ENCODE measurements at places on chromosomes 5 and 9.

DNA sequence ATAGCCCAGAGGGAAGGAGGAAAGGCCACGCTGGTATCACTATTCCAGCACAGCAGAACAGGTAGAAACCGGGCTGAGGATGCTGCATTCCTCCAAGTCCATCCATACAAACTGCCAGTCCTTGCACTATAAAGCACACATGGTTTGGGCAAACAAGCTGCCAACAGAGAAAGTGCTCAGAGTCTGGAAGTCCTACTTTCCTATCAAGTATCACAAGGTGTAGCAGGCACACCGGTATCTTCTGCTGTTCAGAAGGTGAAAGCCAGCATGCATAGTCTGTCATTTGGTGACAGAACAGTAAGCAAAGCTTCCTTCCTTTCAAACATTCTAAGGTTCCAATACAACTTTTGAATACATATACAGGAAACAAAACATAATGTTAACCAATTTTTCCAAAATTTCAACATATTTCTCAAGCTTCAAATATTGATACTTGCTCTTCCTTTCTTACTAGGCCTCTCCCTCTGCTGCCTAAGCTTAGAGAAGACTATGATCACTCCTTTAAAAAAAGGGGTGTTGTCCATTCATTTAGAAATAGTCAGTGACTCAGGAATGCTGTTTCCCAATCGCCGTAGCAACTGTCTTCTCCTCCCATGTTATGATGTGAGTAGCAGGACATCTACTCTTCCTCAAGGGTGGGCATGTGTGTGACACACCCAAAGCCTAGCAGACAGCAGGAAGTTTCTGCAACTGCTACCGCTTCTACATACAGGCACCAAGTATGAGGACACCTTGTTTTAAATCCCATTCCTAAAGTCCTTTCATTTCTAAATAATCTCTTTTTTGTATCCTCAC, 14.7 kb downstream of the DIAPH1 start:
- no peak for DNase-seq

GRCh38 chr5:163604013-163604412, 98.6 kb downstream of the MAT2B start:
- no peak for DNase-seq

GRCh38 chr5:6412811-6413210, 34.5 kb upstream of the MED10 start:
- DNase-seq: no peak

DNA sequence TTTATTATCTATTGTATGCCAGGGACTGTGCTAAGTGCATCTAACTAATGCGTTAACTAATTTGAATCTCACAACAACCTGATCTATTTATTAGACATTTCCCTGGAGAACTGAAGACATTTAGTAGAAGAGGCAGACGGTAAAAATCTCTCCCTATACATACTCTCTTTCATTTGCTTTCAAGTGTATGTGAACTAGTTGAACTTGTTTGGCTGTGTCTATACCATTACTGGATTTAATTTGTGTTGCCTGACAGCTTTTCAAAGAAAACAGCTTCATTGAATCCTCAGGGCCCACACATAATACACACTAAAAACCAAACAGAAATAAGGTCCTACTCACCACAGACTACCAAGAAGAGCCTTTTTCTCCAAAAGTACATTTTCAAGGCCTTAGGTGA, 133.6 kb upstream of the NR3C1 start:
- no peak for DNase-seq

GRCh38 chr5:155087036-155087435, 73.5 kb downstream of the KIF4B start:
- no peak for DNase-seq

- no peak for DNase-seq
Measured at GRCh38 chr5:115489733-115490132, 54.8 kb downstream of the FEM1C start.

DNA sequence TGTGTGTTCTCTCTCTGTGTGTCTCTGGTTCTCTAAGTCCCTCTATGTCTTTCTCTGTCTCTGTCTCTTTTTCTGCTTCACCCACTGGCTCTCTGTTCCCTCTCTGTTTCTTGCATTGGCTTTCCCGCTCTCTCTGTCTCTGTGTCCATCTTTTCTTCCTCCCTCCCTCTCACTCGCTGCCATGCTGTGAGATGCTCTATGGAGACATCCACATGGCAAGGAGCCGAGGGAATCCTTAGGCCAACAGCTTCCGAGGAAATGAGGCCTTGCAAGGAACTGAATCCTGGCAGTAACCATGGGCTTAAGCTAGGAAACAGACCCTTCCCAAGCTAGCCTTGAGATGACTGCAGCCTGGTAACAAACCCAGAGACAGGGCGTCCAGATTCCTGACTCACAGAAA, 117.3 kb downstream of the BRINP1 start:
- DNase-seq: peak; percentile 62

GRCh38 chr5:172531704-172532026, 77.3 kb upstream of the SH3PXD2B start:
- no peak for DNase-seq

GRCh38 chr9:100555471-100555870, 22.4 kb upstream of the CAVIN4 start:
- no peak for DNase-seq

DNA sequence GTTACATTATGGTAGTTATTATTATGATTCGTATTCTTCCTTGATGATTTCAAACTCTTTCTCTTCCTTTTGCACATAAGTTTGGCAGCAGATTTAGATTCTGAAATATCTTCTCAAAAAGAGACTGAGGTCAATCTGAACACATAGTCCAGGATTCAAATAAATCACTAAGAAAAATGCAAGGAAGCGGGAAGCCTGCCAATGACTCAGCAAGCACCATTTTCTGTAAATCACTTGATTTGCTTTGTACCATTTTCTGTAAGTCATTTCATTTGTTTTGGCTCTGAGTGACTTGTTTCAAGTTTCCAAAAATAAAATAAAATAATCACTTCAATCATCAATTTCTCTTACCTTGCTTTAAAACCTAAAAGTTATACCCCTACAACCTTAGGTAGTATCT, 24.6 kb upstream of the GLIS3 start:
- no peak for DNase-seq

DNA sequence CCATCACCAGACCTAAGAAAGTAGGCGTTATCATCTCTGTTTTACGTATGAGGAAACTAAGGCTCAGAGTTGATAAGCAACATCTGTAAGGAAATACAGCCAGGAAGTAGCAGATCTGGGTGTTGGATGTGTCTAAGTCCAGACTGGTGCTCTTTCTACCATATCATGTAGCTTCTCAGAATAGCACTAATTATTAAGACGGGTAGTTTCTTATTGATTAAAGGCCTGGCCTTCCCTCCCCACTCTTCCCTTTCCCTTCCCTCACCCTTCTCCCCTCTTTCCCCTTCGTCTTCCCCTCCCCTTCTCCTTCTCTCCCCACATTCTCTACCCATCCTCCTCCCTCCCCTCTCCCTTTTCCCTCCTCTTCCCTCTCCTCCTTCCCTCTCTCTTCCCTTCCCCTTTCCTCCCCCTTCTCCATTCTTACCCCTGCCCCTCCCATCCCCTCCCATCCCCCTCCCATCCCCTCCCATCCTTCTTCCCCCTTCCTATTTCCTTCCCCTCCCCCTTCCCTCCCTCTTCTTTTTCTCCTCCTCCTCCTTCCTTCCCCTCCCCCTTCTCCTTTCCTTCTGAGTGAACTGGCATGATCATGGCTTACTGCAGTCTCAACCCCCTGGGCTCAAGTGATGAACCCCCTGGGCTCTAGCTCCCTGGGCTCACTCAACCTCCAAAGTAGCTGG, 79.4 kb downstream of the SNX24 start:
- no peak for DNase-seq

GRCh38 chr9:131701789-131702337, 38.0 kb downstream of the RAPGEF1 start:
- DNase-seq: no peak

DNA sequence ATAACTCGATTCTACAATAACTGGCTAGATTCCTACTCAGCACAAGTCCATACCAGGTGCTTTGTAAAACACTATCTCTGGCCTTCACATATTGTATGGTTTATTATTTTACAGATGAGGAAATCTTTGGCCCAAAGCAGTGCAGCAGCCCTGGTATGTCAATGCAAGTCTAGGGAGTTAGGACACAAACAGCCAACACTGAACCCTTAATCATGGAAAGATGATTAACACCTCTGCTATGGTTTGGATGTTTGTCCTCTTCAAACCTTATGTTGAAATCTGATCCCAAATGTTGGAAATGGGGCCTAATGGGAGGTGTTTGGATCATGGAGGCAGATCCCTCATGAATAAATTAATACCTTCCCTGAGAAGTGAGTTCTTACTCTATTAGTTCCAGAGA, 76.6 kb downstream of the MAPKAP1 start:
- no peak for DNase-seq

GRCh38 chr5:122126177-122126755, 3.1 kb upstream of the ZNF474 start:
- DNase-seq: no peak

DNA sequence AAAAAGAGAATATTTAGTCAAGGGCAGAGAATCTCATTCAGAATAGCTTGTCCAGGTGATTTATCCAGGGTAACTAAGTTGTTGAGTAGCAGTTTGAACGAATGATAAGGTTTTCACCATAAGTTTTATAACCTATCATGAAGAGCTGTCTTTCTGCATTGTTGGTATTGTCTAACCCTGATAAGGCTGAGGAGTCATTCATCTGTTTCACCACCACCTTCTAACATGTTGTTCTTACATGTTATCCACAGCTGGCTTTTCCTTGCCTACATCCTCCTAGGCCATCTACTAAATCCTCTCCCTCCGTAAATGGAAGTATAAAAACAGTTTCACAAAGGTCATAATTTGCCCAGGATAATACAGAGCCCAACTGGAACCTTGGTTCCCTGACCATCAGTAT, 24.1 kb downstream of the ZNF462 start:
- DNase-seq: no peak

DNA sequence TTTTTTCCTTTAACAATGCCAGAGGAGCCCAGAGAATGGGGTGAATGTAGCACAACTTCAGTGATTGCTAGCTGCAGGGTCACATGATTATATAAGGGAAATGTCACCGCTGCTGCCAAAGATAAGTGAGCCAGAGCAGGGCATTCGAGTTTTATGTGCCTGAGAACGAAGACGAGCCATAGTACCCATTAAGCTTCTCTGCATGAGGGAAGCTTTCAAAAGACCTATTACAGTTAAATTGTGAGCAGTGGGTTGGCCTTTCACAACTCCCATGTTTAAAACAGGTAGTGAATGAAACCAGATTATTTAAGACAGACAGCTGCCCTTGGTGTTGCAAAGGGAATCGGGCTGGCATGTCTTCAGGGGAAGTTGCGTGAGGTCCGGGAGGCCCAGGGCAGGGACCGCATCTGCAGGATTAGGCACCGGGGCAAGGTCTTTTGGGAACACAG, 82.4 kb upstream of the TNFAIP8 start:
- no peak for DNase-seq

GRCh38 chr5:138352071-138352721, at the start of gene KDM3B:
TSS of gene KDM3B (plus strand) at chr5:138352685. CDS start at chr5:138352796, 111 bp downstream.
- DNase-seq: peak; percentile 71

GRCh38 chr5:61020415-61020814, 75.4 kb downstream of the NDUFAF2 start:
- DNase-seq: no peak

DNA sequence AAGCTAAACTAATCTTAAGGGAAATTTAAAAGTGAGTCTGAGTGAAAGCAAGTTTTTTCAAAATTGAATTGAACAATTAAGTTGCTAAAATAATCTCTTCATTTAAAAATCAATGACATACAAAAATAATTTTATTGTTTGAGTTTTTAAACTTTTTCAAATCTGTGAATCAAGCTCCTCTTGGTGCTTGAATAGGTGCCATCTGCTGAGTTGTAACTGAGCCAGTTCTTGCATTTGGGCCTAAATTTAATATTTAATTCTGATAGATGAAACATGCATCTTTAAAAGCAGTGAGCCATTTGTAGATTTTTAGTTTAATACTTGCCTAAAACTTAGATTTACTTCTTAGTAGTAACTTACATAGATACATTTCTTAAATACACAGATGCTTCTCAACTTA, 31.8 kb downstream of the SPATA31D1 start:
- peak; percentile 63 for DNase-seq

DNA sequence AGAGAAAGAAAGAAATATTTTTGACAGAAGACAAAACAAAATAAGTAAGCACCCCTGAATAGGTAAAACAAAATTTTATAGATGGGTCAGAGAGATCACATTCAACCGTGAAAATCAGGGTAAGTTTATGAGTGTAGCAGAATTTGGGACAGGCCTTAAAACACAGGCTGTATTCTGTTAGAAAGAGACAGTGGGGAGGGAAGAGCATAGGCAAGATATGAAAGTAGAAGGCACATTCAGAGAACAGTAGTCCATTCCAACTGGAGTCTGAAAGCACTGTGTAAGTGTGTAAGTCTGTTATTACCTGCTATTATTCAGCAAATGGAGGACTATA, 38.6 kb downstream of the MRPS27 start:
- DNase-seq: no peak

- no peak for DNase-seq
Measured at GRCh38 chr5:59782856-59783255, 110.7 kb downstream of the PDE4D start.

- DNase-seq: peak; percentile 82
Measured at GRCh38 chr9:71121275-71122021, at the start of gene TRPM3. TSS of gene TRPM3 (minus strand) at chr9:71121621. CDS start at chr9:71121354, 267 bp downstream.

- no peak for DNase-seq
Measured at GRCh38 chr9:129280236-129280622, 102.2 kb upstream of the IER5L start.

GRCh38 chr9:126114409-126114760, 212.2 kb upstream of the MVB12B start:
- DNase-seq: no peak

DNA sequence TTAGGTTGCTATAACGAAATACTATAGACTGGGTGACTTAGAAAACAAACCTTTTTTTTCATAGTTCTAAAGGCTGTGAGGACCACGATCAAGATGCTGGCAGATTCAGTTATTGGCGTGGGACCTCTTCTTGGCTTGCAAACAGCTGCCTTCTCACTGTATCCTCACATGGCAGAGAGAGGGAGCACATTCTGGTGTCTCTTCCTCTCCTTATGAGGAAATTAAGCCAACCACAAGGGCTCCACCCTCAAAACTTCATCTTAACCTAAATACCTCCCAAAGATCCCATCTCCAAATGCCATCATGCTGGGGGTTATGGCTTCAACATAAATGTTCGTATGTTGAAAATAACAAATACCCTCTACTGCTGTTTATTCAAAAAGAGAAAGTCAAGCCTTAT, 197.1 kb downstream of the CEMIP2 start:
- no peak for DNase-seq

- DNase-seq: no peak
Measured at GRCh38 chr9:94936419-94936818, 209.9 kb downstream of the AOPEP start.

DNA sequence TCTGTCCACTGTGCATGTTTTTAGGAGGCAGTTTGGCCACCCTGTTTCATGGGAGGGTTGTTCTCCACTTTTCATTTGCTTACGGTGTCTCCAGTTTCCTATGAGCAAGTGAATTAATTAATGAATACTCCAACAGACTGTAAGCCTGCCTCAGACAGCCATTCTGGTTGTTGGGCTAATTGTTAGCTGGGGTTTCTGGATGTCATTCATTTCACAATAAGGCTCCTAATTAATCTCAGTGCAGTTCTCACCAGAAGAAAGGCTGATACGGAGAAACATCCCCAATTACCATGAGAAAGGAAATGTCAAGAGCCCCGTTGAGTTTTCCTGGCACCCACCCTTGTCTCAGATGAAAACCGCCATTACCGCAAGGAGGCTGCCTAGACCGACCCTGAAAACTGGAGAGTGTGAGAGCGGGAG, 75.8 kb downstream of the MAP1B start:
- DNase-seq: no peak

- no peak for DNase-seq
Measured at GRCh38 chr5:69039829-69040228, 54.0 kb upstream of the SLC30A5 start.

Measured in cerebellar cortex (tissue), 1 donor.